ENCODE measurements at places on chromosomes 1 and 21.
A peak's percentile ranks its signal among the peaks of the same experiment; 100 is the strongest.

- no peak for DNase-seq
Observed at GRCh38 chr1:182484531-182485257, 34.7 kb downstream of the RGSL1 start.

DNA sequence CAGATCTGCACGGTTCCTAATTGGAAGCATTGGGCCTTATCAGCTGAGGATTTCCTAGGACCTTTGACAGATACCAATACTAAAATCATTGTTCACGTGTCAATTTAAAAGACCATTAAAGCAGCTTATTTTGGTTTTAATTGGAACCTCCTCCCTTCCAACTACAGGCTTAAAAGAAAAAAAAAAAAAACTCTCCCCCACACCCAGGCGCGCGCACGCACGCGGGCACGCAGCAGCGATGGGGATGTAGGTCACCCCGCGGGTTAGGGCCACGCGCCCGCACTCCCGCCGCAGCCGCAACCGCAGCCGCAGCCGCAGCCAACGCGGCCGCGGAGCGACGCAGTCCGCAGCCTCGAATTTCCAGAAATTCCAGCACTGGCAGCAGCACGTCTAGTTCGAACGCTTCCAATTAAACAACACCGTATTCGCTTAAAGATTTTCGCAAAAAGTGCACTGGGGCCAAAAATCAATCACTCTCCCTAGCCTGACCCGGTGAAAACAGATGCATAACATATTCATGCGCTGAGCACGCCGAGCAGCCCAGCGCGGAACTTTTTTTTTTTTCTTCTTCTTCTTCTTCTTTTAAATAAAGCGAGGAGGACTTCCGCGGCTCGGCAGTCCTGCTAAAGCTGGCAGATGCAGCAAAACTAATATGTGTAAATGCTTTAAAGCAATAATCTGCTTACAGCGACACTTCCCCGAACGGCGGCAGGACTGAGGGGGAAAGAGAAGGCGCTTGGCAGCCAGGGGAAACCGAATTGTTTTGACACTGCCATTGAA lies 13.3 kb upstream of the BARHL2 start:
- DNase-seq: peak; percentile 34

- DNase-seq: no peak
Observed at GRCh38 chr1:211619033-211619996, 40.4 kb upstream of the SLC30A1 start.

GRCh38 chr21:35861661-35862060 lies 198.7 kb downstream of the SETD4 start:
- DNase-seq: peak; percentile 87

DNA sequence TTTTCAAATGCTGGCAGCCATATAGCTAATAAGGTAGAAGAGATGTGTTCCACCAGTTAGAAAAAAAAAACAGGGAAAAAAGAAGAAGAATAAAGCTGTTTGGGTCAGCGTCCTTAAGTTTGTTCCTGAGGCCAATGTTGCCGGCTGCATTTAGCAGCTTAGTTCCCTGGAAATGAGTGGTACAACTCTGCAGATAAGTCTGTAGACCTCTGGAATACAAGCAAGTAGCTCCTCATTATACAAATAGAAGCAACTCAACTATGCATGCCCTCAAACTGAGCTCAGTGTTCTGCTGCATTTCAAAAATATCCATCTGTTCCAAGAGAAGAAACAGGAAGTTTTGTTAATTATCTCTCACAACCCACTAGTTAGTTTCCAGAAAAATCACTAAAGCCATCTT lies 181.2 kb upstream of the PKN2 start:
- no peak for DNase-seq

DNA sequence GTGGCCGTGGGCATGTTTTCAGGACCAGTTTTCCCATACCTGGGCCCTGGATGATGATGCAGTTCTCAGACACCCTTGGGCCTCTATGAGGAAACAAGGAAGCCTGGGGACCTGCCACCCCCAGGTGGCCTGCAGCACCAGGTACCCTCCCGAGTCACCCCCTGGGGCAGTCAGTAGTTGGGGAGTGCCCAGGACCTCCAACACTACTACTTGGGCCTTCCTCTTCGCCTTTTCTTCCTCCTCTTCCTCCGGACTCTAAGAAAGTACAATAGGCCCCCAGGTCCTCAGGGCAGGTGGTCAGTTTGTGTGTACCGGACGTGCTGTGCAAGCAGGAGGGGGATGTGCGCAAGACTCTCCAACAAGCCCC lies 11.9 kb upstream of the SRARP start:
- DNase-seq: no peak

DNA sequence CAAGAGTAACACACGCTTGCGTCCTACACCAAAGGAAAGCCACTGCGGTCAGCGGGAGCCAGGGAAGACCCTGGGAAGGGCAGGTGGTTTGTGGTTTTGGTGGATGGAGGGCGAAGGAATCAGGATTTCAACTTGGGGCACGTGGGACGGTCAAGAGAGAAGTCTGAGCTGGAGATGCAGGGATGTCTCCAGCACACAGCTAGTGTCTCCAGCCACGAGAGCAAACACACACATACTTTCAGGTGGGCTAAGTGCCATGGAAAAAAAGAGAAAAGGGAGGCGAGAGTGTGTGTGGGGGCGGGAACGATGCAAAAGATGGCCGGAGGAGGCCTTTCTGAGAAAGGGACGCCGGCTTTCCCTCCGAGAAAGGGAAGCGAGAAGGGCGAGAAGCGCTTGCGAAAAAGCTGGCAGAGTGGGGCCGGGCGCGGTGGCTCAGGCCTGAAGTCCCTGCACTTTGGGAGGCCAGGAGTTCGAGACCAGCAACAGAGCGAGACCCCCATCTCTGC lies 1.4 kb upstream of the SRRM1 start:
- no peak for DNase-seq

- no peak for DNase-seq
Observed at GRCh38 chr1:230861970-230862595, 6.2 kb downstream of the C1orf198 start.

DNA sequence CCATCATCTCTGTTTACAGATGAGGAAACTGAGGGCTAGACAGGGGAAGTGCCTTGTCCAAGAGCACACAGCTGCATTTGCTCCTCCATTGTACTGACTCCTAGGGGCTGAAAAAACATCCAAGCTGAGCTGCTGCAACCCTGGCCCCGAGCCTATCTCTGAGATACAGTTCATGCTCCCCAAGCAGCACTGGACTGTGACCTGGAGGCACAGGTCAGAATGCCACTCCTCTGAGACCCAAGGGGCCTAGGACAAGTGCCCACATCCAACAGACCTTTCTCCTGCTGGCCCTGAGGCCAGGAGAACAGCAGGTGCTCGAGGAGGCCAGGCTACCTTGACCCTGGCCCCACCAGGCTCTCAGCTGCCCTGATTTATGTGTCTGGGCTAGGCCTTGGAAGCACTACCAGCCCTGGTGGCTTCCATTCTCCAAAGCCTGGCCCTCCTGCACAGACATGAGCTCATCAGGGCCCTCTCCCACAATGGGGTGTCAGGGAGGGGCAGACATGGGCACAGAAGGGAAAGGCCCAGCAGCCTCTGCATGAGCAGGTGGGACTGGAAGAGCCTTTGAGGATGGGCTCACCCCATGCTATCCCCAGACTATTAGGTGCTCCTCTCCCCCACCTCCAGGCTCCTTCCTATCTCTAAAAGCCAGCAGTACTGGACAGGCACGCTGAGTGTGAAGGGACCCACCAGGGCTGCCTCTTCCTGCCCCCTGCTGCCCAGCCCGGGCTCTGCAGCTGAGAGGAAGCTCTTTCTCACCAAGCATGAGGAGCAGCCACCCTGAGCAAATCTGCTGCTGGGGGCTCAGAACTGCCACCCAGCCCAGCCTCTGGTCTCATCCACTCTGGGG lies 18.8 kb downstream of the ADGRB2 start:
- peak; percentile 62 for DNase-seq

- DNase-seq: no peak
Observed at GRCh38 chr1:202289009-202289408, 52.7 kb downstream of the UBE2T start.

DNA sequence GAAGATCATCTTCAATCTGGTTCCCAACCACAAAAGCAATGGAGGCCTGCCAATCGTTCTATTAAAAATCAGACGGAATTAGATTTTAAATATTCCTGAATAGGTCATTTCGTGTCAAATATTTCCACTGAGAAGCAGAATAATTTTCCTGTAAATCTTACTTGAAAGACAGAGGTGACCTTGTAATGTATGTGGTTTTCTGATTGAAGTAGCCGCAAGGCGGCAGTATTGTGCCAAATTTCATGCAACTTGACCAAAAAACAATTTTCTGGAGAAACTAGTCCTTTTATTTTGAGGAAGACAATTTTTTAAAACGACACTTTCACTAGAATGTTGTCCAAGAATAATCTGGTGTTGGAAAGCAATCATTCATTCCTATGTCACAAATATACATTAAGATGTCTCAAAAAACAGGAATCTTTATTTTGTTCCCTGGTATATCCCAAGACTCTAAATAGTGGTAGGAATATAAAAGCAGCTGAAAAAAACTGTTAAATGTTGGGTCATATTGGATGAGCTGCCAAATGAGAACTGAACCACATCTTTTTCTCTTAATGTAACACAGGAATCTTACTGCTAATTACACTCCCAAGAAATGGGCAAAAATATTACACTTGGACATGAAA lies 33.6 kb downstream of the SPAG17 start:
- peak; percentile 28 for DNase-seq

- DNase-seq: no peak
Observed at GRCh38 chr1:9809100-9809510, 14.7 kb downstream of the CLSTN1 start.

- no peak for DNase-seq
Observed at GRCh38 chr1:218490406-218490922, 145.3 kb downstream of the TGFB2 start.

- peak; percentile 33 for DNase-seq
Observed at GRCh38 chr1:182617734-182618351, 13.7 kb upstream of the RGS16 start.

DNA sequence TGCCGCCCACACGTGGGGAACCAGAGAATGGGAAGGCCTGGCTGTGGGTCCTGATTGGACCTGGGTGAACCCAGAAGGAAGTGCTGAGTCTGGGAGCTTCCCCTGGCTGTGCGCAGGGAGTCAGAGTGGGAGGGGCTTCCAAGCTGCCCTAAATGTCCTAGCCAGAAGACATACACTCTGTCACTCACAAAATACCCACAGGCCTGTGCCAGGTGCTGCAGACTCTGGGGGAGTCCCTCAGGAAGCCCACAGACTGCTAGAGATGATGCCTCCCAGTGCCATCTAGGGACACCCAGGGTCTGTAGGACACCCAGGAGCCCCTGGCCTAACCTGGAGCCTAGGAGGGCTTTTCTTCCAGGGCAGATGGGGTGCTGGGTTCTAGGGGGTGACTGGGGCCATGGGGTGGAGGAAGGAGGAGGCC lies 33.7 kb upstream of the LRP8 start:
- no peak for DNase-seq

DNA sequence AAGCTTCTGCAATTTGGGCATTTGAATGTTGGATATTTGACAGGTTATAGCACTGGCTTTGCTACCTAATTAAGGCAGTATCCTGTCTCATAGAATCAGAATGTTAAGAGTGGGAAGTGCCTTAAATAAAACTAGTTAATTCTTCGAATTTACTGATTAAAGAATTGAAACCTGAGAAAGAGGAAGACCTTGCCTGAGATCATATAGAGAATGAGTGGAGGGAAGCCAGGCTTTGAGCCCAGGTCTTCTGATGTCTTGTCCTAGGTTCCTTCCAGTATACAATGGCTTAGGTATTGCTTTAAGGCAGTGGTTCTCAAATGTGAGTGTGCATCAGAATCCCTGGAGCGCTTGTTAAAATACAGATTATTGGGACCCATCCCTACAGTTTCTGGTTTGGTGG lies 20.9 kb upstream of the SH3BGRL3 start:
- no peak for DNase-seq

DNA sequence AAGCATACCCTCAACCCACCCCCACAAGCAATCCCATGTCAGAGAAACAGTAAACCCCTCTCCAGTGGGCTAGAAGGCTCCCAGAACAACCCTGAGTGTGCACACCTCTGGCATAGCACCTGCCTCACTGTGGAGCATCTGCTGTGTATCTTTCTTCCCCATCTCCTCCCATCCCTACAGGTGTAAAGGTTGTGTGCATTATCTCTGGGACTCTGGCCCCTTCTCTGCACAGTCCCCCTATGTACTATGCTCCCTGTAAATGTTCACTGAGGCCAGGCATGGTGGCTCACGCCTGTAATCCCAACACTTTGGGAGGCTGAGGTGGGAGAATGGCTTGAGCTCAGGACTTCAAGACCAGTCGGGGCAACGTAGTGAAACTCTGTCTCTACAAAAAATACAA lies 700 bp upstream of the CACNA1S start:
- no peak for DNase-seq

DNA sequence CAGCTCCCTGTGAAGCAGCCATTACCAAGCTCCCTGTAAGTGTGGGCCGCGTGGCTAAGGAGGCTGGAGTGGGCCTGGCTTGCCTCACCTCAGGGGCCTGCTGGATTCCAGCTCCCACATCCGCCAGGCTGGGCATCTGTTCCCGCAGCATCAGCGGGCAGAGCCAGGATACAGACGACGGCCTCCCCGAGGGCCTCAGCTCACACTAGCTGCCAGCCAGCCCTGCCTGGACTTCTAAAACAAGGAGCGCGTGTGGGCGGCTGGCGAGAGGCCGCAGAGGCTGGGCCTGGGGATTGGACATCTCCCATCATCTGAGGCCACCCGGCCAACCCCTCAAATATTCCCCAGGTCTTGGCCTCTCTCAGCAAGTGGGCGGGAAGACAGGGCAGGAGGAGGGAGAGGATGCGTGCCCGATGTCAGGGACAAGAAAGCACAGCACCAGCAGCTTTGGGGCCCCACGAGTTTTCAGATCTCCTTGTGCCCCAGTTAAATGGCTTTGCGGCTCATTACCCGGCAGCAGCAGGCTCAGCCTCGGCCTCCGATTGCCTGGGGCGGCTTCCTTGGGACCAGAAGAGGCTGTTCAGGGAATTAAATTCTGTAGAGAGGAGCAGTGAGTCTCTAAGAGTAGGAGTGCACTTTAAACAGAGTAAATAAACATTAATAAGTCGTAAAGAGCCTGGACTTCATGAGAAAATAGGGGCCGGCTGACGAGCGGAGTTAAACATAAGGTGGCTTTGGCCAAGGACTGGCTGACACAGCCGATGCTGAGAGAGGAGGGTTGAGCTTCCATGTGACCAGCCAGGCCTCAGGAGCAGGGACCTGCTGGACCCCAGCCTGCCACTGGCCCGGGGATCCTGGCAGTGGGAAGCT lies 208.9 kb upstream of the C1orf174 start:
- DNase-seq: no peak

Data from NCI-H2081 (cell line).